Fibroblast of lung (primary cell): ENCODE measurements at places on chromosomes 1 and 21. TPM values are rescaled to one million over a fixed set of nuclear protein-coding genes. Genes with fewer than 3 reads are reported as not detected.

Gene RPTN
- total RNA-seq: not detected in 2 replicates

- no peak overlapping the region for H3K4me3 ChIP-seq
- H3K4me1 ChIP-seq: no peaks in the 10 kb centered on the region
- DNase-seq: peak; percentile 83
- no peaks in the 10 kb centered on the region for H3K36me3 ChIP-seq
- no peak overlapping the region for H3K27ac ChIP-seq
- no peaks in the 10 kb centered on the region for H3K27me3 ChIP-seq
Measured at GRCh38 chr1:205977402-205978014, 25.7 kb downstream of the RAB7B start.

Gene BCAN
- total RNA-seq: under 0.01 TPM in 1 of 2 replicates, not detected in the other

Gene ALX3
- total RNA-seq: not detected in 2 replicates

DNA sequence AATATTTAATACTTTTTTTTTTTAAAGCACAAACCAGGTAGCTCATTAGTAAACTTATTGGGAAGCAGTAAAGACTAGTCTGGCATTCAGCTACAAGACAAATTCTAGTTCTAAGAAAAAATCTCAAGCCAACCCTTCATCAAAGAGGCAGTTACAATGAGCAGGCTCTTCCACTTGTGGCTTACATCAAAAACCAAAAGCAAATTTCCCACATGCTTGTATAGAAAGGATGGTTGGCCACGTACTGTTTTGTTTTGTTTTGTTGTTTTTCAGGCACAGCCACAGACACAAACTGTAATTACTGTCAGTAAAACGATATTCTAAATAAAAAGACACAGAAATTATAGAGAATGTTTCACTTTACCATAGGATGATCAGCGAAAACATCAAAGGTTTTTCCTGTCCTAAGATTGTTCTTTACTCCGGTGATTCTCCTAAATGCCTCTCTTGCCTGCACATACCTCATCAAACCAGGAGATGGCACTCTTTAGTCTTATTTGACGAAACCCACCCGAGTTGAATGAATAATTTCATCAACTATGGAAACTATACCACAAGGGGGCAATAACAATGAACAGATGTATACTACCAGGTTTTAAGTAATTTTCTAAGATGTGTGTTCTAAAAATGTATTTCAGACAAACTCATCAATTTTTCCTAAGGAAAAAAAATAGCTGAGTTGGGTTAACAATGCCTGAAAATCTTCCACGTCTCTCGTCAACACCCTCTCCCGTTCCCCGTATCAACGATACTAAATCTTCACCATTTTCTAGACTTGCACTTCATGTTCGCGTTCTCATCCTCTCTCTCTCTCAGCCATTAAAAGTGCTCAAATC lies 26.9 kb downstream of the RPL5 start:
- H3K36me3 ChIP-seq: no peaks in the 10 kb centered on the region
- no peak overlapping the region for H3K4me3 ChIP-seq
- H3K27me3 ChIP-seq: no peaks in the 10 kb centered on the region
- no peak overlapping the region for H3K27ac ChIP-seq
- peak; percentile 91 for DNase-seq
- H3K4me1 ChIP-seq: no peaks in the 10 kb centered on the region

Gene ADAMTS4
- 0.51 and 1.3 TPM in 2 replicates for total RNA-seq

GRCh38 chr21:21624674-21625073 lies 626.5 kb downstream of the NCAM2 start:
- H3K27ac ChIP-seq: no peak overlapping the region
- H3K4me3 ChIP-seq: no peak overlapping the region
- no peaks in the 10 kb centered on the region for H3K4me1 ChIP-seq

DNA sequence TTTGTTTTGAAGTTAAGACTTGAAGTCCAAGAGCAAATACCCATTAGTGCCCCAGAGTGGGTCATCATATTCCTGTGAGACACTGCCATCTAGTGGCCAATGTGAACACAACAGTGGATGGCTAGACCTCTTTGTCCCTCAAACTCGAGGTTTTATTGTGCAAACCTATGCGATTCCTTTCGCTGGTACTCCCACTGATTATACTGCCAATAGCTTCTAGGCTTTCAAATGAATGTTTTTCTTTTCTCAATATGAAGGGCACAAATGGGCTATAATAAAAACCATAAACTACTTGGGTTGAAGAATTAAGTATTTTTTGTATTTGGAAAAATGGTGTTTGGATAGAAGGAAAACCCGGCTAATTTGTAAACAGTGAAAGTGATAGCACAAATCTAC lies 100.4 kb upstream of the ZNF281 start:
- H3K36me3 ChIP-seq: no peaks in the 10 kb centered on the region
- no peak overlapping the region for H3K27ac ChIP-seq
- peak; percentile 92 for DNase-seq
- no peak overlapping the region for H3K4me3 ChIP-seq
- H3K27me3 ChIP-seq: no peaks in the 10 kb centered on the region

Gene CRYAA
- total RNA-seq: not detected in 2 replicates
